ENCODE measurements at places on chromosomes 11 and 22. TPM values are rescaled to one million over a fixed set of nuclear protein-coding genes. Genes with fewer than 3 reads are reported as not detected.

TMPRSS13 gene
- not detected for total RNA-seq

TREH gene
- total RNA-seq = not detected

MUC5AC gene
- total RNA-seq = 1.4 TPM

SEC14L6 gene
- total RNA-seq = not detected

IGF2 gene
- total RNA-seq = 2.3 TPM

TPBGL gene
- 0.14 TPM for total RNA-seq

LARGE2 gene
- total RNA-seq = 1.6 TPM

SUSD2 gene
- total RNA-seq = 62.5 TPM

CENPM gene
- 36.8 TPM for total RNA-seq

OR6A2 gene
- not detected for total RNA-seq

HEPN1 gene
- not detected for total RNA-seq

B3GAT3 gene
- 54.6 TPM for total RNA-seq

TSSK2 gene
- not detected for total RNA-seq

MYO7A gene
- total RNA-seq = 1.3 TPM

TIGD3 gene
- 0.82 TPM for total RNA-seq

PHLDA2 gene
- total RNA-seq = 113 TPM

FLRT1 gene
- total RNA-seq = 0.10 TPM

KCNQ1OT1 gene
- 0.05 TPM for total RNA-seq

RNF121 gene
- total RNA-seq = 46.3 TPM

LRRC74B gene
- not detected for total RNA-seq

ZNF215 gene
- 0.82 TPM for total RNA-seq

SLC43A1 gene
- total RNA-seq = 2.1 TPM

IRAG1 gene
- 0.06 TPM for total RNA-seq

APOBEC3B gene
- total RNA-seq = 30.1 TPM

LSP1 gene
- total RNA-seq = 1.6 TPM

SAA4 gene
- total RNA-seq = not detected

OR2AG2 gene
- total RNA-seq = not detected

TEX54 gene
- not detected for total RNA-seq

FGF3 gene
- total RNA-seq = not detected

MPZL3 gene
- total RNA-seq = 0.36 TPM

STX3 gene
- 28.3 TPM for total RNA-seq

ZDHHC13 gene
- total RNA-seq = 16.7 TPM

GGT5 gene
- 4.6 TPM for total RNA-seq

KRTAP5-9 gene
- total RNA-seq = not detected

CNTN5 gene
- not detected for total RNA-seq

CCDC87 gene
- 0.61 TPM for total RNA-seq

CHRM1 gene
- 0.08 TPM for total RNA-seq

TSPAN18 gene
- total RNA-seq = 2.3 TPM

TMEM86A gene
- 0.38 TPM for total RNA-seq

NUP160 gene
- 25.3 TPM for total RNA-seq

NLRP6 gene
- not detected for total RNA-seq

Data from A549 treated with Mapracorat at 1 μM for 4 hours (cell line).